Activated T-cell treated with anti-CD3 and anti-CD28 coated beads for 1 hour (primary cell): ENCODE measurements at places on chromosomes 3 and 15.

DNA sequence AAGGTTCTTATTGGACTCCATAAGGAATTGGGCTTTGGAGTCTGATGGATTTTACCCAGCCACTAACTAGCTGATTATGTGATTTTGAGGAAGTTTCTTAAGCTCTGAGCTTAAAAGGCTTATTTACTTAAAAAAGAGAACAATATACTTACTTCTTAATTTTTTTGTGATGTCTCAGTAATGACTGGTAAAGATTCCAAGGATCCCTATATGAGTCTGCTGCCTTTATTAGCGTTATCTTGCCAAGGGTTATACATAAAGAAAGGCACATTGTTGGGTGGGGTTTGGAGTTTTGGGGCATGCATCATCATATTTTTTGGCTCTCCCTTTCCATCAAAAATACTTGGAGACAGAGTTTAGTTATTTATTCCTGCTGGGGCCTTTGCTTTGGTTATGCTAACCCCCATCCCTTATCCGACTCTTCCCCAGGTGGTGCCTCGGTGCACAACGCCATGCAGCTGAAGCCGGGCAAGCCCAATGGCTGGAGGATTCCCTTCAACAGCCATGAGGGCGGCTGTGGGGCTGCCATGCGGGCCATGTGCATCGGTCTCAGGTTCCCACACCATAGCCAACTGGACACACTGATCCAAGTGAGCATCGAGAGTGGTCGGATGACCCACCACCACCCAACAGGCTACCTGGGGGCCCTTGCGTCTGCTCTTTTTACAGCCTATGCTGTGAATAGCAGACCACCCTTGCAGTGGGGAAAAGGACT is 6.7 kb downstream of the ADPRH start:
- DNase-seq, result no peak

DNA sequence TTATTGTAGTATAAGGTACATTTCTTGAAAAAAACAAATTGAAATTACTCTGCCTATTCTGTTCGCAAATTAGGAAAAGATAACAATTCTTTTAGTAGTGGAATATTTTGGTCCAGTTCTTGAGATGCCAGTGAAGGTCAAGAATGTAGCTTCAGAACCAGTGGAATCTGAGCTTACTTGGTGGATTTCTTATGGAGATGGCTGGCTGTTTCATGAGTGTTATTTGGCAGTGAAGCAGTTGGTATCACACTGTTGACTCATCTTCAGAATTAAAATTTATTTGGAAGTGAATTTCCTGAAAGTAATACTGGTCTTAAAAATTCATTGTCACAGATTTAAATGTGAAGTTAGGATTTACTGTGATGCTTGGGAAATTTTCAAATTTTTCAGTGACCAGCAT is 19.1 kb downstream of the RNF13 start:
- no peak for DNase-seq

DNA sequence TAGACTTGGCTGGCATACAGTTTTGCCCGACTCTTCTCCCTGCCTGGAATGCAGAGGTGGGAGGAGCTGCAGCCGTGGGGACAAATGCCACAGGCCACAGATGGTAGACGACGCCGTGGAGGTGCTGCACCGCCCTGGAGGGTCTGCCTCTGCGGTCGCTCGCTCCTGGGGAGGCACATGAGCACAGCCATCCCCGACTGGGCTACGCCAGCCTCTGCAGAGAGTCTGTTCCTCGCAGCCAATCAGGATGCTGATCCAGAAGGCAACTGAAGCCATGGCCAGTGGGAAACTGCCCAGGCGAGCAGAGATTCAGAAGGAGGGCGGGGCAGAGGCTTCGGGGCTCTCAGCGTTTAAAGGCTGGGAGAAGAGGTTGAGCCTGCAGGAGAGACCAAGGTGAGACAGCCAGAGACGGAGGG is 11.9 kb upstream of the LRRC15 start:
- no peak for DNase-seq

DNA sequence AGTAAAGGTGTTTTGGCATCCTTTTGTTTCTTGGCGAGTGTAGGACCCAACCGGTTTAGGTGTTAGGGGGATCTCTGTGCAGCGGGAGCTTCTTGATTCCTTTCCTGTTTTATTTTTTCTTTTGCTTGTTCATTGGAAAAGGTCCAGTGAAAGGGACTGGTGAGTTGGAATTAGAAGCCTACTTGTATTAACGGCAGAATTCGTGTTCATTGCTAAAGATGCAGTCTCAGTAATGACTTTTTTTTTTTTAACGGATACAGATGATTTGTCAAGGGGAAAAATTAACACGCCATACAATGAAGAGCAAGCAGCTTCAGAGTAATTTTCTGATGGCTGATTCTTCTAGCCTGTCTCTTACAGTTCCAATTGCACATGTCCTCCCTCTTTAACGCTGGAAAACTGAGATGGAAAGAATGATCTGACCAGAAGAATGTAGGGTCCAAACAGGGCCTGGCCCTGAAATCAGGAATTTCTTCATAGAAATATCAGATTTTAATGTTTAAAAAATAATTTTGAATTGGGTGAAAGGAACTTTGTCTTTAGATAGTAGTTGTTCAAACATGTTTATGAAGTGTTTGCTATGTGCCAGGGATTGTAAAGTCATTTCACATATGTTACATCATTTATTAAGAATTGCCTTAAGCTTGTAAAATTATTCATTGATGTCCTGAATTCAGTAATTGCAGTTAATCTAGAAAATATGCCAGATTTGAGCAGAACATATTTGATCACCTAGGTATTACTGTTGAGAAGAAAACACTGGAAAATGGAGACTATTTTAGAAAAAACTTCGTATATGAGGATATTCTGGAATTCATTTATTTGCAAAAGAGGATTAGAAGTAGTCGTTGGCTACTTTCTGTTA is 1.4 kb downstream of the MAPK6 start:
- no peak for DNase-seq

DNA sequence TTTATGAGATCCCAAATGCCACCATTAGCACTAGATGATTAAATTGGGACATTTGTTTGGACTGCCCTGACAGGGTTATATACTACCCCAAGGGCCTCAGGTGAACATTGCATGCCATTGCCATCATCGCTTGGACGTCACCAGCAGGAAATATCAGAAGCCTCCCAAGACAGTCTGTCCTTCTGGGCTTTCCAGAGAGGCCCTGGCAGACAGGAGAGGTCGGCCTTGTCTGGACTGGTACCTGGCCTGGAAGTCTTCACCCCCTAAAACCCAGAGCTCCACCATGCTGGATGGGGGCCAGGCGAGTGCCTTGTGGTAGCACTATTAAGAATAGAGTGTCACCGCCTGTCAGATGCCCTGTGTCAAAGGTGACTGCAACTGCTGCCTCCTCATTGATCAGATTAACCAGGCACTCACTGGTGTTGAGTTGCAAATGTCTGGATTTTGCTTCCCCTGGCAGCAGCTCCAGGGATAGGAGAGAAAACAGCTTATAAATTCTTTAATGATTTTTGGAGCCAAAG is 324.1 kb upstream of the RASGRP1 start:
- no peak for DNase-seq

DNA sequence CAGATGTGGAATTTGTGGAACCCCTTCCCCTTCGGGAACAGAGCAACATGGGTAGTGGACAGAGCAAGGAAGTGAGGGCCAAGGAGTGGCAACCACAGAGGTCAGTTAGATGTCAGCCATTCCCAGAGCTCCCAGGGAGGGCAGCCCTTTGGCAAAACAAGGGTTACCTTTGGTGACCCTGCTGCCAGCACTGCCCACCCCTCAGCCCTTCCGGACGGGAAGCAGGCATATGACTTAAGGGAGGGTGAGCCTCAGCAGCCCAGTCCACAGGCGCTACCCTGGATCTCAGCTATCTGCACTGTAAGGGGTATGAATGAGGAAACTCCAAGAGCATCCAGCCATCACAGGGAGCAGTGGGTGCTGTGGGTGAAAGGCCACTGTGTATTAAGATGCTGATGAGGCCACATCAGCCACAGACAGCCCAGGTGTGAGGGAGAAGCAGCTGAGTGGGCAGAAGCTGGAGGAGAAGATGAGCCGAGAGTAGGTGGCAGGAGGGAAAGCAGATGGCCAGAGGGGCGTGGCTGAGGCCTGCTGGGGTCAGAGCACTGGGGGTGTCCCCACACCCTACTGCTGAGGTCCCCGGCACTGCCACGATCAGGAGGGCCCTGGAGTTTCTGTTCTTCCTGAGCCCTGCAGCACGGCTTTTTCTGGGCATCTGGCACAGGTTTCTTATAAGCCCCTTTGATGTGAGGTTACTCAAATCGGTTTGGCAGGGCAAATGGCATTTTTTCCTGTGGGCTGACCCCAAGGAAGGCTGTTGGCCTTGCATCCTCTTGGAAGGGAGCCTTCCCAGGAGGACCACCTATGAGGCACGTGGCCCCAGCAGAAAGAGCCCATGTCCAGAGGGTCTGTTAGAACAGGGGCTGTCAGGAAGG is 6.2 kb downstream of the PLA2G4D start:
- DNase-seq, result no peak

DNA sequence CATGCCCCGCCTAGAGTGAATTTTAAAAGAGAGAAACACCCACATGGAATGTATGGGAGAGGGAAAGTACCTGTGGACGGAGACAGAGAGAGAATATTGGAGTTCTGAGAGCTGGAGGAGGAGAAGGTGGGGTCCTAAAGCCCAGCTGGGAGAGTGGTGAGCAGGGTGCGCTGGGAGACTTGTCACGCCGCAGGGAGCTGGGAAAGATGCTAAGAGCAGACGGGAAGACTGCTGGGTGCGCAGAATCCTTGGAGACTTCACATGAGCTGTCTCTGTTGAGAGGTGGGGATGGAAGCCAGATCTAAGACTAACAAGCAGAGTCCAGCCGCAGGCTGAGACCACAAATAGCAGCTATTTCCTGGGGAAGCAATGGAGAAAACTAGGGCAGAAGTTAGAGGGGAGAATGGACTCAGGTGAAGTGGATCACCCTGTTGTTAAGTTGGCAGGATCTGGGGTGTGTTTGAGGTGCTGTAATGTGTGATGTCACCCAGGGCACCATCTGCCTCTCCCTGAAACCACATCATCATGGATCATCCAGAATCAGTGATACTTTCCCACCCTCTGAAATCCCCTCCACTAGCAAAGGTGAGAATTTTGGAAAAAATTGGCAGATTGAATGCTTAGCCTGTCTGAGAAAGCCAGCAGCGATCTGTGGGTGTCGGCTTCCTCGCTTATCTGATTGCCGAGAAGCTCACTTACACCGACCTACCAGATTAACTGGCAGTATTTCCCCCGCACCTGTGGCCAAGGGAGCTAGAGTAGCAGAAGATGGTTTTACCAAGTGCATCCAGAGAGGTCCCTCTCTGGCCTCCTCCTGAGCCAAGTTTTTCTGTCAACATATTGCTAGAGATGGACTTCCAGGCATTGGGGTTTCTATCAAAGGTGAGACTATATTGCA is 174.8 kb upstream of the BHLHE40 start:
- DNase-seq, result no peak

GRCh38 chr3:184796551-184796950 is 15.4 kb upstream of the VPS8 start:
- DNase-seq, result no peak

GRCh38 chr3:167739190-167739810 is 3.8 kb downstream of the SERPINI1 start:
- DNase-seq, result no peak

- DNase-seq, result no peak
Observed at GRCh38 chr3:63353383-63353782, 75.3 kb downstream of the SYNPR start.

GRCh38 chr15:69546182-69546581 is 93.6 kb downstream of the RPLP1 start:
- no peak for DNase-seq

- no peak for DNase-seq
Observed at GRCh38 chr3:177711637-177712036, 514.4 kb upstream of the TBL1XR1 start.

GRCh38 chr3:32153414-32154204 is 47.2 kb downstream of the GPD1L start:
- no peak for DNase-seq

- no peak for DNase-seq
Observed at GRCh38 chr3:192482809-192483208, 244.5 kb downstream of the FGF12 start.

DNA sequence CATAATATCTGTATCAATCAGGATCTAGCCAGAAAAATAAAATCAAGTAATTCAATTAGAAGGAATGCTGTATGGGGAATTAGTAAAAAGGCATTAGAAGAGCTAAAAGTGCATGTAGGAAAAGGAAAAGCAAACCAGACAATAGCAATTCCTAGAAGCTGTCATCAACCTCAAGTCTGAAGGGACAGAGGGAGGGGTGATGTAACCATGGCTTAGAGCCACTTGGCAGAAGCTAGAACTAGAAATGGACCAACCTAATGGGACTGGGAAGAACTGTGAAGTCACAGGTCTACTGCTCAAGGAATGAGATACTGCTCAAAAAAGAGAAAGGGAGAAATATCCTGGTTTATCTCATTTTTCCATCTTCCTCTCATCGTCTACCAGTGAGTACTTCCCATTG is 590.7 kb upstream of the SGO1 start:
- no peak for DNase-seq

GRCh38 chr3:43017593-43018195 is 38.6 kb downstream of the GASK1A start:
- no peak for DNase-seq

GRCh38 chr3:145089337-145089736 is 1071.6 kb downstream of the PLOD2 start:
- DNase-seq, result no peak

DNA sequence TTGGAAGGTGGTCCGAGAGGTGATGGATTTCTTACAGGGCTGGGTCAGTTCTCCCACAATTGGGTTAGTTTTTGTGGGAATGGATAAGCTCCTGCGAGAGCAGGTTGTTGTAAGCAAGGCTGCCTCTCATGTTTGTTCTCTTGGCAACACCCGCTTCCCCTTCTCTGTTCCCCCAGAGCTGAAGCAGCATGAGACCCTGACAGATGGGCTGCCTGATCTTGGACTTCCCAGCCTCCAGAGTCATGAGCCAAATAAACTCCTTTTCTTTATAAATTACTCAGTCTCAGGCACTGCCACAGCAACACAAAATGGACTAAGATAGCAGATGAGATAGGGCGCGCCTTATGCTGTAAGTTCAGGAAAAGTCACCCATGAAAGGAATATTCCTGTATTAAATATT is 38.7 kb downstream of the NIPA2 start:
- no peak for DNase-seq

DNA sequence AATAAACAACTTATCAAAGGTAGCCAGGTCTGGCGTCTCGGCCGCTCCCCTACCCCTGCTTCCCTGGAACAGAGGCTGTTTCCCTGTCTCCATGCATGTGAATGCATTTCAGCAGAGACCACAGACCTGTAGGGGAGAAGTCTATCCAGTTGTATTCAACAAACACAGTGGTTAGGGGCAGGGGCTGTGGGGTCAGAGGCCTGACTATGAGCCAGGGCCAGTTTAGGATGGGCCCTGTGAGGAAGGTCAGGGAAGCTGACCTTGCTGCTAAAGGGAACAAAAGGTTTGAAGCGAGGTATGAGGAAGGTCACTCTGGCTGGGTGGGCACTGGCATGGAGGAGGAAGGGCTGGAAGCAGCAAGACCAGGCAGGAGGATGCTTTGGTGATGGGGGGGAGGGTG is 184.6 kb downstream of the XXYLT1 start:
- DNase-seq, result no peak

GRCh38 chr15:39266890-39267289 is 314.0 kb upstream of the THBS1 start:
- DNase-seq, result no peak

DNA sequence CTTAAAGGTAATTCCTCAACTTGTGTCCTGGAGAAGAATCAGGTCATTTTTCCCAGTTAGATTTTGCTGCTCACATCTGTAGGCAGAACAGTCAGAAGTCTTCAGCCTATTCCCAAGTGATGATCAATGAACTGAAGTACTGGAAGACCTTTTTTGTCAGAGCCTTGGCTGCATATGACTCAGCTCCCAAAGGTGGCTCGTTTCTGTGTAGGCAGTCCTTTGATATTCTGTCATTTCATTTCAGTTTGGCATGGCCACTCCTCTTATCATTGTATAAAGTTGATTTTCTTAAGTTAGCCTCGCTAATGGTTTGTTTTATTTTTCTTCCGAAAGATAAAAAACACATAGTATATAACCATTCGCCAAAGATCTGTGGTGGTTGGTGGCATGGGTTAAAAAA is 90.7 kb downstream of the KLHL25 start:
- no peak for DNase-seq
